ENCODE measurements at places on chromosomes 5 and 9.

DNA sequence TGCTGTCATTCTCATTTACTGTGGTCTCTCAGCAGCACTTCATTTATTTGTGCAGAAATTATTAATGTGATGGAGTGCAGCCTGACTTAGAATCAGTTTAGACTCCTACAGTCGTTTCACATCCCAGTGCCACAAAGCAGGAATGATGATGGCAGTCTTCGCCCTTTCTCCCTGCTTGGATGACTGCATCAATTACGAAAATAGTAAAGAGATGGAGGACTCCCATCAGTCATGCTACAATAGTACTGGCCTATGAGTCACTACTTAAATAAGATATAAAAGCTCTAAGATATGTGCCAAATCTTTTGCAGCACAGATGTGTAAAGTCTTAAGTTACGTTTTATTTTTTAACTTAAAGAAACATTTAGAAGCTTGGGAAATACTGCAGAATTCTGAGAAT is 263.9 kb downstream of the CHSY3 start:
- DNase-seq: no peak

GRCh38 chr5:149656576-149657182 is 73.4 kb upstream of the PPARGC1B start:
- DNase-seq: no peak

DNA sequence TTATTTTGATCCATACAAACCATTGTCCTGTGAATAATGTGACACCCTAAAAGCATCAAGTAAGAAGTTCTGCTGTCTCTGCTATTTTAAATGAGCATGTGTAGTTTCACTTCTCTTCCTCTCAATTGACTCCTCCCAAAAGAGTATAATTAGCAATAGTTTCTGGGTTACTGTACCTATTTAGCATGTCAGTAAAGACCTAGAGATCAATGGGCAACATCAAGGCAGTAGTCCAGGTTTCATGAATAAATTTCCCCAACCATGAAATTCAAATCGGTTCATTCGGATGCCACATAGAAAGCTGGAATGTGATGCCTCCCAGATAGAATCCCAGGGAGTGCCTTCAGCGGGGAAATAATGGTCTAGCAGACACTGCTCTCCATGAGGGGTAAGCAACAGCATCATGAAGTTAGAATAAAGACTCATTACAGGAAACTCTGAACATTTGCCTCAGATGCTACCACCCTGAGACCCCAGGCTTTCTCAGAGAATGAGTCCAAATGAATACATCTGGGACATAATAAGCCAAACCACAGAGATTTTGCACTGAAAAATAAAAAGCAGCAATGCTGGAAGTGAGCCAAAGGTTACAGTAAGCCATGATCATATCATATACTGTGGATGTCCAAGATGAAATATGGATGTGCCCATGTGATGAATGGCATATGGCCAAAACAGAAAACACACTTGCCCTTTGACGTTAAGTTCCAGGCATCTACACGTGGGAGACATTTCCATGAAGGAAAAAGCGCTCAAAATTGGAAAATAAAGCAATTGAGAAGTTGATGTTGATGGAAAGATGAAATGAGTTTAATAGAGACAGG is 1107.0 kb upstream of the SEMA6A start:
- DNase-seq: no peak

DNA sequence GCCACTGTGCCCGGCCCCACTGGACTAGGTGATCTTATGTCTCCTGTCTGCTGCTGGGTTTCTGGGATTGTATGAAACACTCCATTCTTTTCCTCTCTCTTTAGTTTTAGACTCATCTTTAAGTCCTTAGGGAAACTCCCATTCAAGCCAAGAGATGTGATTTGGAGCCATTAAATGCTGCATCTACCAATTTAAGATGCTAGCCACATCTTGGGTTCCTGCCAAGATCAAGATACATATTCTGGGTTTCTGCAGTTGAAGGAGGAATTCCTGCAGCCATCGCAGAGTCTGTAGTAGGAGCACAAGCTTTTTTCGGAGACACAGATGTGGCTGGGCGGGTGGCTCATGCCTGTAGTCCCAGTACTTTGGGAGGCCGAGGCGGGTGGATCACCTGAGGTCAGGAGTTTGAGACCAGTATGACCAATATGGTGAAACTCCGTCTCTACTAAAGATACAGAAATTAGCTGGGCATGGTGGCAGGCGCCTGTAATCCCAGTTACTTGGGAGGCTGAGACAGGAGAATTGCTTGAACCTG is 23.2 kb downstream of the STXBP1 start:
- no peak for DNase-seq

DNA sequence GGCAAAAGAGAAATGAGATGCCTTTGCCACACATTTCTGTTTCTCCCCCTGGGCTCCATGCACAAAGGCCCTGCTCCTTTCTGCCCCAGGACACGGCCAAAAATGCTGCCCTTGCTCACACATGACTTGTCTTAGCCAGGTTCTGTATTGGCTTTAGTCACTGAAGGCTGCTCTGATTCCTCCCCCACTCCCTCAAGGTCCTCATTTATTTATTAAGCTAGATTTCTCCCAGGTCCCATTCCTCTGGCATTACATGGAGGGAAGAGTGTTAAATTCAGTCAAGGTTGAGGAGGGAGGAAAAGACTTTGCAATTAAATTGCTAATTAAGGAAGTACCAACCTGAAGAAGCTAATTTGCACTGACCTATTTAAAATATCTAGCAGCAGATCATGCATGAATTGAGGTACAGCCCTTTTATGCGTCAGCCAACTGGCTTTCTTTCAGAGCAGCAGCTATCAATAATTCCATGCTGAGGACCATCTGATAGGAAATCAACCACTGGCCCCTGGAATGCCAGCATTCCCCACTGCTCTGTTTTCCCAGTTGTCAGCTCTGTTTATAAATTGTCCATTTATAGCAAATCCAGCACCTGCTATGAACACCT is 81.2 kb upstream of the MAP3K1 start:
- no peak for DNase-seq

GRCh38 chr5:149413477-149414210 is 34.6 kb upstream of the IL17B start:
- DNase-seq: no peak

DNA sequence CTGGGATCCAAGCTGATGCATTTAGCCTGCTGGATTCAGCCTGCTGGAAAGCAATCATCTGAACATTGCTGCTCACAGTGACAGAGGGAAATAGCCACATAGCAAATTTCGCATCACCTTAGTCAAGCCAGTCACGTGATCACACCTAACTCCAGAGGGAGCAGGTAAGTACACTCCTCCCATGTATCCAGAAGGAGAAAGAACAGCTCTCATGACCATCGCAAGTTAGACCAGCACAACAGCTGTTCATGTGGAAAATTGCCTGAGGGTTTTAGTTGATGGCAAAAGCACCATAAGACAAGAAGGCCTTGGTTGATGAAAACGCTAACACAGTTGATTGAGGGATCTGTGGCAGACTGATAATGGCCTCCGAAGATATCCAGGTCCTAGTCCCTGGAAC is 34.2 kb upstream of the MYO10 start:
- no peak for DNase-seq

GRCh38 chr5:83095957-83096539 is 18.7 kb downstream of the XRCC4 start:
- DNase-seq: peak; percentile 91

GRCh38 chr5:9103290-9103689 is 442.6 kb downstream of the SEMA5A start:
- no peak for DNase-seq

DNA sequence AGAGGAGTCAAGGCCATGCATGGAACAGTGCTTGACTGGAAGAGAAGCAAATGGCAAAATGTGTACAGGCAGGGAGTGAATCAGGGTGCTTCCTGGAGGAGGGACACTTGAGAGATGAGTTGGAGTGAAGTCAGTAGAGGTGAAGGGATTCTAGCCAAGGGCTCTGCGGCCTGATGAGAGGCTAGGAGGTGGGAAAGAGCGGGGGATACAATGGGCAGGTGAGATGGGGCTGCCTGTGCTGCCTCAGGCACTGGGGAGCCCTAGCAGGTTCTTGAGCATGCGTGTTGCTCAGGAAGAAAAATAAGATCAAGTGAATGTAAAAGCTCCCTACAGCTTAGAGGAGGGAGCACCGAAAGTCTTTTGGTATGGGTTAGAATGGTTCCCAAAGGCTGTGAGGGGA is 22.3 kb downstream of the ERGIC1 start:
- DNase-seq: no peak

GRCh38 chr5:54109626-54110330 is 200.6 kb downstream of the ARL15 start:
- DNase-seq: no peak

DNA sequence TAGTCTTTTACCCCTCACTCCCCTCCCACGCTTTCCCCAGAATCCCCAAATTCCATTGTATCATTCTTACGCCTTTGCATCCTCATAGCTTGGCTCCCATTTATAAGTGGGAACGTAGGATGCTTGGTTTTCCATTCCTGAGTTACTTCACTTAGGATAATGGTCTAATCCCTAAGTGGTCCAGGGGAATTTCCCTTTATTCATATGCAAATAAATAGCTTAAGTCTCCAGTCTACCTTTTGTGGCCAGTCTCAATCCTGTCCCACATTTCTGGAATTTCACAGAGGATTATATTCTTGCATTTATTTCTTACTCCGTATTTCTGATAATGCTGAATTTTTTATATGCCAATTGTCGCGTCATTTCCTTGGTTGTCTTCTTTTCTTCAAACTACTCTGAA is 245.6 kb upstream of the DAB2 start:
- no peak for DNase-seq

DNA sequence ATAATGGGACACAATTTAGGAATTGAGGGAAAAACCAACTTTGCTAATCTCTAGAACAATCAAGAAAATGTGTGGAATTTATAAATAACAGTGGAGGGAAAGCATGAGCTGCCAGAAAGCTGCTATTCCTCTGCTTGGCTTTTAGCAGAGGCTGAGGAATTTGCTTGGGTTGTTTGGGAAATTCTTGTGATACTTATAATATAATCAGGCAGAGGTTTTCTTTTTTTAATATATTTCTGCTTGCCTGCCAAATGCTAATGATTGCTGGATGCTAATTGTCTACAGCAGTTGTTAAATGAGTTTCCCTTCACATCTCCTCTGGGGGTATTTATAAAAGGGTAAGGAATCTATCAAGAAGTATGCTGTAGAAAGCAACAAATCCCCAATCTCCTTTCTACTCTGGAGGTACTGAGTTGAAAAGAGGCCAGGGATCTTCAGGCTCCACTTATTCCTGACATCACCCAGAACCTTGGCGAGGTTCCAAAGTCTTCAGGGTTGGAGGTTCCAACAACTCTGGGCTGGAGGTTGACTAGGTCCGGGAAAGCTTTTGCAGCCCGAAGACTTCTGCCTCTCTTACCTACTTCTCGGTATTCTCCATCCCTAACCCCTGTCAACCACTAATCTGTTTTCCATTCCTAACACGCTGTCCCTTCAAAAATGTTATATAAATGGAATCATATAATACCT is 60.4 kb upstream of the TMED7 start:
- DNase-seq: peak; percentile 22

GRCh38 chr5:138065102-138065501 is 18.7 kb upstream of the WNT8A start:
- DNase-seq: no peak

DNA sequence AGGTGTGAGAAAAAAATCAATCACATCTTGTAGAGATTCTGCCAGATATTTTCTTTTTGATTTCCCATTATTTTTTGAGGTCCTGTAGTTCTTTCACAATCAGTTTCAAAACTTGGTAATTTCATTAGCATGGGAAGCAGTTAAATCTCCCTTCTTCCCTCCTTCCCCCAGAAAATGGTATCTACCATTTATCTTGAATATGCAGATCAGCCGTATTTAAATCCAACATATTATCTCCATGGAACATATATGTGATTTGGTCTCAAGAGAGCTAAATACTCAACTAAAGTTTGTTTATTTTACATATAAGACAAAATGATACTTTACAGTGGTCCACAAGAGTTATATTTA is 1034.8 kb downstream of the CDH12 start:
- DNase-seq: no peak

DNA sequence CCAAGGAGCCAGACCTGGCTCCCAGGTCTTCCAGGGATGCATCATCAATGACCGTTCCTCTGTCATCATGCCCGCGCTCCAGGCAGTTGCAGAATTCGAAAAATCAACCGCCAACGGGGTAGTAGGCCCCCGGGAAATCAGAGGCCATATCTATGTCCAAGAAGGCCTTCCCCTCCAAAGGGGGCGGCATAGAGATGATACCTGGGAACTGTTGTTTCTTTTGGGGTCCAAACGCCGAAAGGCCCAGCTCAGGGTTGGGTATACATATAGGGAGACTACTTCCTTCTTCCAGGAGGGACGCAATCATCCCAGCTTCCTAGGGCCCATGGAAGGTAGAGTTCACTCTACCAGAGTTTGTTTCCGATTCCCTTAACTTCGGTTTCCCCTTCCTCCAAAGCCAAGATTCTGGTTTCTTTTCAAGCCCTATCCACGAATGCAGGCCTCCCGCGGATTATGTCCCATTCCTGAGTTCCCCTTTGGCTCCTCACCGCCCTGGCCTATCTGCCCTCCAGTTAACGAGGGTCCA is 754 bp downstream of the DCAF12 start:
- DNase-seq: peak; percentile 47

DNA sequence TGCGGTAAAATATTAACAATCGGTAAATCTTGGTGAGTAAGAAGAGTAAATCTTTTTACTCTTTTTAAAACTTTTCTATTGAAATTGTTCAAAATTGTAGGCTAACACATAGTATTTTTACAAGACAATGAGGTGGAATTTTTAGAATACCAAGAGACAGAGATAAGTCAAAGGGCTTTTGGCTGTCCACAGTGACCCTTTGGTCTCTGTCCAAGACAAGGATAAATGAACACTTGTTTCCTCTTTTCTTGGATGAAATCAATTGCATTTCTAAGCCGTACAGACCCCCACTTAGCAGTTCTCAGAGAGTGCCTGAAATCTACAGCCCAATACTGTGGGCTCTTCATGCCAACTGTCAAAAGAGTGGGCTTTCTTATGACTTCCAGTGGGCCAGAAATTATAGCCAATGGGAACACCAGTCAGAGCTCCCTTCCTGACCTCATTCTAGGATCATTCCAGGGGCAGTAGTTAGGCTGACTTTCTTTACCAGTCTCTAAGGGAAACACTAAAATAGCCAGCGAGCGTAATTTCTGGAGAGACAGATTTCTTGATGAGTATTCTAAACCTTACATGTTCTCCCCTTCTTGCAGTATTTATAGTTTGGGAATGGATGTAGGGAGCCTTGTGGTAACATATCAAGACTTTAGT is 74.1 kb downstream of the GALNT10 start:
- no peak for DNase-seq

- DNase-seq: peak; percentile 83
Measured at GRCh38 chr5:61409568-61409967, 77.5 kb downstream of the ZSWIM6 start.

GRCh38 chr5:129170050-129170449 is 75.5 kb downstream of the ISOC1 start:
- DNase-seq: no peak

- no peak for DNase-seq
Measured at GRCh38 chr9:4141296-4141695, 158.6 kb downstream of the GLIS3 start.

All from AG08395 (cell line).